Type B pancreatic cell (in vitro differentiated cells): ENCODE measurements at places on chromosomes 12 and 14.

DNA sequence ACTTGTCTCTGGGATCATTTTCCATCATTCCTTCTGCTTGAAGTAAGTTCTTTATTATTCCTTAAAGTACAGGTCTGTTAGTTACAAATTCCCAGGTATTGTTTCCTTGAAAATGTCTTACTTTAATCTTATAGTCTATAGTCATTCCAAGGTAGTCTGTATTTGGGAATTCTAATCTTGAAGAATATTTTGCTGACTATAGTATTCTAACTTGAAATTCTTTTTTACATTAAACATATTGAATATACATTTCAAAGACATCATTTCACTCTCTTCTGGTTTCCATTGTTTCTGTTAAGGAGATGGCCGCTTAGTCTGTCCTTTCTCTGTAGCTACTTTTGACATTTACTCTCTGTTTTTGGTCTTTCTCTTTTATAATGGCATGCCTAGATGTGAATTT is 399.8 kb downstream of the TMEM117 start:
- no peak for DNase-seq

- DNase-seq, result no peak
These were observed 57.4 kb downstream of the FSCB start for GRCh38 chr14:44449680-44450079.

DNA sequence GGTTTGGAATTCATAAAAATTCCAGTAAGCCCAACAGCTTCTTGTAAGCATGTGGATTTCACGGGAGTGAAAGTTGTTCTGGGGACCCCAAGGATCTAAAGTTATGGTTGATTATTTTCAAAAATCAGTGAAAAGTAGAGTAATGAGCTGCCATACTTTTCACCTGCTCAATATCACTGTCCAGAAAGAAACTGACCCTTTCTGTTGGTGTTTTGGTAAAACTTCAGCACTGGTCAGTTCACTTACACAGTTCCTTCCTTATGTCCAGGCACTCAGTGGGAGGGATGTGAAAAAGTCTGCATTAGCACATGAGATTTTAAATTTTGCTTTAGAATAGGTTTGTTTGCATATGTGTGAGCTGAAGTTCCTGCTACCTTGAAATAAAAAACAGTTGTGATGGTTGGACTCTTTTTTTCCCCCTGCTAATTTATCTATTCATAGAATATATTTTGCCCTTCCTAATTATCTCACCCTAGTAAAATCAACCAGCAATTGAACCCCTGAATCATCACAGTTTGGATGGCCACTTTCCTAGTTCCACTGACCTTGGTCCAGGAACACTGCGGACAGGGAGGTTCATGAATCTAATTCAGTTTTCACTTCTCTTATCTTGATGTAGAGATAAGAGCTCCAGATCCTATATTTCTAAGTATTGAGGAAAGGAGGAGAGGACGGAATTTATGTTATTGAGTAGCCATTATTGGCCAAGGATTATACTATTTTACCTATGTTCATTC is 25.8 kb downstream of the CFL2 start:
- DNase-seq, result no peak

- no peak for DNase-seq
These were observed 86.0 kb upstream of the TBX5 start for GRCh38 chr12:114491916-114492315.

DNA sequence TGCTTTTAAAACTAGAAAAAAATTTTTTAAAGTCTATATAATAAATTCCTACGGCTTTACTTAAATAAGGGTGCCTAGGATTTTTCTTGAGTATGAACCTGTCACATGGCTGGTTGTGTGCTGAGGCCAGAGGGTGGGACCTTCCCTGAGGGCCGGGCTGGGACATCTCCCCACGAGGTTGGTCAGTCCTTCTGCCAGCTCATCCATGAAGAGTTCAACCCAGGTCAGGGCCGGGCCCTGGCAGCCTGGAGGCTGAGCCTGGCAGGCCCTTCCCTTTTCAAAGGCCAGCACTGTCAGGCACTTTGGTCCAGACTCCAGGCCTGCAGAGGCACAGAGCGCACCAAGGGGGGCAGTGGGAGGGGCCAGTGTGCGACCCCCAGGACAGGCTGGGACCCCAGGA is 31.7 kb downstream of the TNFAIP2 start:
- DNase-seq, result no peak

- DNase-seq, result no peak
These were observed 165.9 kb downstream of the TMTC3 start for GRCh38 chr12:88307961-88308360.

DNA sequence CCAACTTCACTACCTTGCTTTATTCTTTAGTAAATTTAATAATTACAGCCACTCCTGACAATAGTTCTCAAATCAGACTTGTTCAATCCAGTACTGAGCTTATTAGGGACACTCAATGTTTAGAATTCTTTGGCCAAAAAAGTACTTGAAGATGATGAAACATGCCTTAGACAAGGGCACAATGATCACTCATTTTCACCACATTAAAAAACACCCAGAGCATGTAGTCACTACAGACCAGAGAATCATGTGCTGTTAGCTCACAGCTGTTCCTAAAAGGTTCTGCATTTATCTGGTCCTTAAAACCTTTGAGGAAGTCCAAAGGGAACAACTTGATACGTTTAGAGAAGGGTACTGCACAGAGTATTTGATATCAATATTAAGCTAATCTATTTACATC is 98.7 kb downstream of the INSM2 start:
- no peak for DNase-seq

DNA sequence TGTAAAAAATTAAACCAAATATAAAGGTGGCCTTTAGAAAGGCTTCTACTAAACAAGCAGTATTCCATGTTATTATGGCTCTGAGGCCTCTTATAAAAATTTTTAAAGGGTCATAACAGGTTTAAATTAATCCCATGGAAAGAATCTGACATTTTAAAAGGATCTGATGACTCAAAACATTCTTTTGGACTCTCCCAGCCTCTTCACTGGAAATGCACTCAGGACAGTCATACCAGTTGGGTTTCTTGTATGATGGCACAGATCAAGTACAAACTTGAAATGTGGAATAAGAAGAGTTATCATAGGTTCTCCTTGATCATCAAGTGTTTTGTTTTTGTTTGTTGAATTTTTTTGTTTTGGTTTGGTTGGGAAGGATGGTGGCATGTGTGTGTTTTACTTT is 50.8 kb downstream of the PPP2R5E start:
- DNase-seq, result no peak

GRCh38 chr12:77010691-77011548 is 54.4 kb downstream of the E2F7 start:
- peak; percentile 80 for DNase-seq

DNA sequence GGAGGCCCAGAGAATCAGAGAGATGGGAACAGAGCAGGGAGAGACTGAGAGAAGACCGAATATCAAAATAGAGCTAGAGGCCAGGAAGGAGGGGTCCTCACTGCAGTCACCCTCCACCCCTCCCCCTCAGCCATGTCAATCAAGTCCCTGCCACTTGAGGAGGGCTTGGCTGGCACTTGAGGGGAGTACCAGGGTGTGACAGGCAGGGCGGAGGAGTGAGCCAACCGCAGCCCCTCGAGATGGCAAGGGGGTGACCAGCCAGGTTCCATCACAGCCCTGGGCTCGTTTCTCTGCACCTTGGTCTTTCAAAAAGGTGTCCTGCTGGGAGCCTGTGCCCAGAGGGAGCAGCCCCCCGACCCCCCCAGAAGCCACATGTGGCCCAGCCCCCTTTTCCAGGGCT is 4.2 kb downstream of the AQP5 start:
- DNase-seq, result no peak

DNA sequence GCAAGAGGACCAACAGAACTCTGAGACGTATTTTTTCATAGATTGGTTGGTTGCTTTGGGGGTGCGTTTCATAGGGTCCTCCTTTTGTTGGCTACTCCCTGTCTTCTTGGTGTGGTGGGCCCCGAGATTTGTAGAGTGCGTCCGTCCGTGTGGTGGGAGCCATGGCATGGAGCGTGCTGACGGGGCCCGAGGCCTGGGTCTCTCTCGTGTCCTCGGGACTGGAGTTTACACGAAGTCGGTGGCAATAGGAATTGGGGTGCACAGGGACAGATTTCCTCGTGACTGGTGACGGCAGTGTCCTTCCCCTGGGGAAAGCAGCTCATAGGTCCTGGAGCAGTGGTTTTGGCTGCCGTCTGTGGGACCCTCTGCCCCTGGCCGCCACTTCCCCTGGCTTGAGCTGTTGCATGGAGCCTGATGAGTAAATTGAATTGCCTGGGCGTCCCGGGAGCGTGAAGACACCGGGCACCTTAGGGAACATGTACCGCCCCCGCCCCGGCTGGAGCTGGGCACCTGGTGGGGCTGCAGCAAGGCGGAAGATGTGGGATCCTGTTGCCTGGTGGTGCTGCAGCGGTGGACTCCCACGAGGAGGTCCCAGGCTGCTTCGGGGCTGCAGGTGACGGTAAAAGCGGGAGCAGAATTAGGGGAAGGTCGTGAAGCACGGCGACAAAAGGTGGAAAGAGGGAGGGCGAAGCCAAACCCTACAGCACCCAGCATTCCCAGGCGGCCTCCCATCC is 153.7 kb upstream of the ALG10B start:
- no peak for DNase-seq

- no peak for DNase-seq
These were observed 114.5 kb downstream of the RAD51B start for GRCh38 chr14:67934087-67934486.

DNA sequence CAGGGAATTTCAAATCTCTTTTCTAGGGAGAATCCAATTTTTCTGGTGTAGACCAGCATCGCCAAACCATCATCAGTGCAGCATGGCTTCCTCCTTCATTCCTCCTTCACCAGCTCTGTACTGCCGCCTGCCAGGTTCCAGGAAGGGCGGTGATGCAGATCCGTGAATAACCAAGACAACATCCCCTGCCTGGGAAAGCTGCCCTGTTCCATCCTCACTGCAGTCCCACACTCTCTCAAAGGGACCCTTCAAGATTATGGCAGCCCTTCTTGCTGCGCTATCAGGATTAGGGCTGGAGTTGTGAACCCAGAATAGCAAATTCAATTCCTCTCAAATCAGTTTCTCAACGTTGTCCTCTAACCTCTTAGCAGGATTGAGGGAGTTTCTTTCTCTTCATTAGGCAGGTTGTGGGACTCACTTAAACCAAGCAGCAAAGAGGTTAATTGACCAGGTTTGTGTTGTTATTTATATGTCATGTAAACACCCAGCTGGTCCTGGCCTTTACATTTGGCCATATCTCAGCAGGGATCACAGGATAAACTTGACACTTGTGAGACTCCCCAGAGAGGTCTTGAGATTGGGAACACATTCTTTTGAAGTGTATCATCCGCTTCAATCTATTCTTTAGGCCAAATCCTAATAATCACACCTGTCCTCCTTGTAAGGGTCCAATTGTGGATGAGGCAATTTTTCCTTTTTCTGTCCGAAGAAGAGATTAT is 26.2 kb downstream of the TMEM30B start:
- no peak for DNase-seq

DNA sequence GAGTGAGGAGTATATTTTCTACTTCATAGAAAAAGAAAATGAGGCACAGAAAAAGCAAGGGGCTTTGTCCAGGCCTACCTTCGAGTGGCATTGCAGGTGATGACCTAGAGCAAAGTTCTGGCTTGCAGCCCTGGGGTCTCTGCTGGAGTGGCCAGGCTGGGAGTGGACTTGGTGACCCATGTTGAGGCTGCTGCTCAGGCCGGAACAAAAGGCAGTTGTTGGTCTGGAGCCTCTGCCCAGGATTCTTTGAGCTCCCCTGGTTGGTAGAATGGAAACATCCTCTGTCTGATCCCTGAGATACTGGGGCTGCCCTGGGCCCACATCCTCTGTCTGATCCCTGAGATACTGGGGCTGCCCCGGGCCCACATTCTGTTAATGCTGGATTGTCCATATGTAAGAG is 86.1 kb downstream of the ADCK1 start:
- no peak for DNase-seq

- DNase-seq, result no peak
These were observed 35.8 kb upstream of the FBXO33 start for GRCh38 chr14:39467889-39468524.

DNA sequence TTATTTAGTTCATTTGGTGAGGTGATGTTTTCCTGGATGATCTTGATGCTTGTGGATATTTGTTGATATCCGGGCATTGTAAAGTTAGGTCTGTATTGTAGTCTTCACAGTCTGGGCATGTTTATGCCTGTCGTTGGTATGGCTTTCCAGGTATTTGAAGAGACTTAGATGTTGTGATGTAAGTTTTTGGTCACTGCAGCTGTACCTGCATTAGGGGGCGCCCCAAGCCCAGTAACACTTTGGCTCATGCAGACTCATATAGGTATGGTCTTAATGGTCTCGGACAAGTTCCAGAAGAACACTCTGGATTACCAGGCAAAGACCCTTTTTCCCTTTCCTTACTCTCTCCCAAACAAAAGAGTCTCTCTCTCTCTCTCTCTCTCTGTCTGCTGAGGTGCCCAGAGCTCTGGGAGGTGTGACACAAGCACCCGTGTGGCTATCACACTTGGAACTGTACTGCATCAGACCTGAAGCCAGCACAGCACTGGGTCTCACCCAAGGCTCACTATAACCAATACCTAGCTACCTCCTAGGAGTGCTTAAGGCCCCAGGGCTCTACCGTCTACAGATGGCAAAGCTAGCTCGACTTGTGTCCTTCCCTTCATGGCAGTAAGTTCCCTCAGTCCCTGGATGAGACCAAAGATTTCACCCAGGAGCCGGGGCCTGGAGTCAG is 425.8 kb upstream of the ATXN7L3B start:
- DNase-seq, result no peak

DNA sequence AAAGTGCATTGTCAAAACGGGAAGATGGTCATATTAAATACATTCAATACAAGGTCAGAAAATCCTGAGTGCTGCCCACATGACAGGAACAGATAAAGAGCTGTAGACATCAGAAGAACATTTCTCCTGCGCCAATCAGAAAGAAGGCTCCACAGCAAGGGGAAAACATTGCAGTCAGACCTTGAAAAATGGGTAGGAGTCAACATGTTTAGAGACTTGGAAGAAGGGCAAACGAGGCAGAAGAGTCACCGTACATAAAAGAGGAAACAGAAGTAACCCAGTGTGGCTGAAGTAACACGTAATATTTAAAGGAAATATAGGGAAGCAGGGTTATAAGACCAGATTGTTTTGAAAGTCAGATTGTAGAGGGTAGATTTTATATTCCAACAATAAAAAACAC is 11.9 kb downstream of the SPPL3 start:
- no peak for DNase-seq
